ENCODE measurements at places on chromosomes 11 and 22.

DNA sequence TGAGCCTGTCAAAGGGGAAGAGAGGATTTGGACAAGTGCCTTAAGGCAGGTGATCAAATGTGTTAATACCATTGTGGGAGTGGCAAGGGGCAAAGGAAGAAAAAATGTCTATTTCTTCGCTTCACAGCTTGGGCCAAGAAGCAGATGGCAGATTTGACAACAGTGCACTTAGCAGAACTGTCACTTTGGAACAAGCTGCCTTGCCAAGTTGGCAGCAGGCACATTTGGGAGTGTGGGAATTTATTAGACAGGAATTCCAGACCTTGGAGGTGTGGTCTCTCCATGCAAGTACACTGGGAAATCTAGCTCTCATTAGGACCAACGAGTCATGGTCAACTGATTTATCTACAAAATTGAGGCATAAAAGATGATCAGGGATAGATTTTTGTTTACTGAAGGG is 265.1 kb downstream of the NELL1 start:
- DNase-seq, result no peak

GRCh38 chr11:96263238-96263763 is 79.7 kb downstream of the MAML2 start:
- DNase-seq, result no peak

GRCh38 chr11:81772166-81772565 is 961.5 kb downstream of the FAM181B start:
- no peak for DNase-seq

DNA sequence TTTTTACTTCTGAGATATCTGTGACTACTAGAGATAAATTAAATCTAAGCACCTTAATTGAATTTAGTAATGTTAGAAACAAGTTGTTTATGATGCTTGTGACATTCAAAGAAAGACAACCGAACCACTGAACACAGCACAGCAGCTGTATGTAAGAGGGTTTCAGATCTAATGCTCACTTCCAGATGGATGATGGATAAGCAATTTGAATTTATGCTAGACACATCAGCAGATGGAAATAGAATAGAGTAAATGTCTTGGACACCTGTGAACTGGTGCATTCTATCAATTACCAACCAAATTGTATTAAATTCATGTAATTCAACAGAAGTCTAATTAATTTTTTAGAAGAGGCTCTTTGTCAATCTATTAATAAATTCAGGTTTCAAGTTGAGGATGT is 306.3 kb downstream of the CNTN5 start:
- no peak for DNase-seq

DNA sequence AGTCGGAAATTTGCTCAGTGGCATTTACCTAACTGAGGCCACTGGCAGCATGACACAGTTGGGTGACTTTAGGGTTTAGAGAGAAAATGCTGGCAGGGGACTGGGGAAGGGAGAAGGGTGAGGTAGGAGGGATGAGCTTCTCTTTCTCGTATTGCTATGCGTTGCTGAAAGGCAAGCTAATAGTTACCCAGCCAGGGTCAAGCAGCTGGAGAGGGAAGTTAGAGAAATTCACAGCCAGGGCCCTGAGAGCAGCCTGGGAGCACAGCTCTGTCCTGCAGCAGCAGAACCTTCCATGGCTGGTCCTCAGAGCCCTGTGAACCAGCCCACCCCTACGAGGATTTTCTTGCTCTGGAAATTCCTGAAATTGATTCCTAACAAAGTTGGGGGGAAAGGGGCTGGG is 679.6 kb downstream of the NTM start:
- no peak for DNase-seq

DNA sequence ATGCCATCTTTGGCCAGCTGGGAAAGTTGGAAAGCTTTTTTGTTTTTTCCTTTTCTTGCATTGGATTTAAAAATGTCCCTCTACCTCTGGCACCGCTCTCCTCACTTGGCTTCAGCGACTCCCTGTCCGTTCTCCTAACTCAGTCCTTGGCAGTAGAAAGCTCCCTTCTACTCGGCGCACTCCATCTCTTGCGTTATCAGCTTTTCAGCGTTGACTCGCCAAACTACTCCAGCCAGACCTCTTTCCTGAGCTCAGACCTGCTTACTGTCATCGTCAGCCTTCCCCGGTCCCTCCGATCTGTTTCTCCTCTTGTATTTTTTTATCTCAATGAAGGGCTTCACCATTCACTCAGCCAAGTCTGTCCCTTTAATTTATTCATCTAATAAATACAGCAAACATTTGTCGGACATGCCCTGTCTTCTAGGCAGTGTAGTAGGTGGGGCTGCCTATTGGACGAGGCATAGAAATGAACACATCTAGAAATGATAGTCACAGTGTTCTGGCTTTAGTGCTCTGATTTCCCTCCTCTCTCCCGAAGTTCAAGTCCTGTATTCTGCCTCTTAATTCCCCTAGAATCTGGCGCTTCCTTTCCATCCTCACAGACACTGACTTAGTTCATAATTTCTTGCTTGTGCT is 839 bp downstream of the CEP164 start:
- DNase-seq, result no peak

DNA sequence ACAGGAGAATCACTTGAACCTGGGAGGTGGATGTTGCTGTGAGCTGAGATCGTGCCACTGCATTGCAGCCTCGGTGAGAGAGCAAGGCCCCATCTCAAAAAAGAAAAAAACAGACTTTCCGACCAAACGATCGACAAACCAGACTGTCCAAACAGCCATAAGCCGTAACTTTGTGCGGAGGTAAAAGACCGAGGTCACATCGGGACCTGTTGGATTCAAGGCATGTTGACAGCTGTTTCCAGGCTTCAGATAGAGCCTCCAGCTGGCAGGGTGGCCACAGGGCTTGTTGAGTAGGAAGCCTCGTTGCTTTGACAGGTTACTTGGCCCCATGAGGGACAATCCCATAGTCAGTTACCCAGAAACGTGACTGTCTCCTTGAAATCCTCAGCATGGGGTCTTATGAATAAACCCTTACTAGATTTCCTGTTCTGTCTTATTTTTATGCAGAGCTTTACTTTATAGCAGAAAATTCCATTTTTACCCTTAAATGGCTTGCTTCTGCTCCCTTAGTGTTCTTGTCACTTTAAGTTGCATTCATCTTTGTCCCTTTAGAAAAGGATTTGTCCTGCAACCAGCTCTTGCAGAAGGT is 22.3 kb downstream of the PPARA start:
- DNase-seq, result no peak

DNA sequence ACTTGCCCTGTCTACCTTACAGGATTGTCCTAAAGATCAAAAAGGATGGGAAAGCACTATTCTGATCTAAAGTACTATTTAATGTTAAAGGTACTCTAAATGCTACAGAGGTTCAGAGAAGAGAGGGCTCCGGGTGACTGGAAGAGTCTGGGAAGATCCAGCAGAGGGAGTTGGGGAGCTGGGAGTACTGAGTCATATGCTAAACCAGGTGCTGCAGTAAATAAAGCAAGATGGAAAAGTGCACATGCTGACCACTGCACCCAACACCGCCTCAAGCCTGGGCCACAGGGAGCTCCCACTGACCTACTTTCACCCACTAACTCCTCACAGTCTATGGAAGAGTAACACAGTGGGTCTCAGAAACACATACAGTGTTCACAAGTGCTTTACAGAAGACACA is 49.3 kb downstream of the WT1 start:
- no peak for DNase-seq

DNA sequence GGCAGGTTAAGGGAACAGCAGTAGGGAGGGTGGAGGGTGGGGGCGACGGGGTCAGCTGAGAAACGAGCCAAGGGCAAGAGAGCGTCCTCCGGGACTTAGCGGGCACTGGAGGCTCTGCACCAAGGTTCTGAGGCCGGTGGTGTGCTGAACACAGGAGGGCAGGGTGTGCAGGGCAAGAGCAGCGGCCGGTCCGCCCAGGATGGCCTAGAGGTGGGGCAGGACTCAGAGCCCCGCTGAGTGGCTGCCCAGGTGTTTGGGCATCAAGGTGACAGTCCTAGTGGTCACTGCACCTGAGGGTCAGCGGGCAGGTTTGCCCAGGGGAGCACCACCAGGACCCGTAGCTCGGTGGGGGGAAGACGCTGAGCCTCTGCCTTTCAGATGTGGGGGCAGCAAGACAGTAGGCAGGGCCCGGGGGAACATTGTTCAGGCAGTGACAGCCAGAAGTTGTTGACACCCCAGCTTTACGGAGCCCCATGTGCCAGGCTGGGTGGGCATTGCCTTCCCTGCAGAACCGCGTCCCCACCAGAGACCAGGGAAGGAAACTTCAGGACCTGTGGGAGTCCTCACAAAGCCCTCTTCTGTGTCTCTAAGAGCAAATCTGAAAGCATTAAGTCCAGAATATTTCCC is 4.5 kb upstream of the TTLL8 start:
- no peak for DNase-seq

- DNase-seq, result no peak
Measured at GRCh38 chr22:41888627-41889200, 26.2 kb downstream of the SHISA8 start.

DNA sequence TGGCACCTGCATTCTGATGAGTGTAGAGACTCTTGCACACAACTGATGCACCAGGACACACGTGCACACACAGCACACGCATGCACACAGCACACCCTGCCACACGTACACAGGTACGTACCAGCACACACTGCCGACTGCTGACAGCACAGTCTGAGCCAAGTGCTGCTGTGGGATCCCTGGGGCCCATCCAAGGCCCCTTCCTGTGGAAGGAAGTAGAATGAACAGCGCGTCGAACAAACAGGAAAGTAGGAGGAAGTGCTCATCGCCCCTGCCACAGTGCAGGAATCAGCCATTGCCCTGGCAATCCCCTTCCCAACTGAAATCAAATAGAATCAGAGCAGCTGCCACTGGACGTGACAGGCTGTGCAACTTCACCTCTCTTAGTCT is 57.9 kb downstream of the CD82 start:
- DNase-seq, result no peak

- no peak for DNase-seq
Measured at GRCh38 chr11:86021377-86021776, 47.5 kb downstream of the PICALM start.

- no peak for DNase-seq
Measured at GRCh38 chr11:129625930-129626329, 189.7 kb upstream of the TMEM45B start.

- DNase-seq, result no peak
Measured at GRCh38 chr22:46669201-46669600, 49.0 kb downstream of the GRAMD4 start.

DNA sequence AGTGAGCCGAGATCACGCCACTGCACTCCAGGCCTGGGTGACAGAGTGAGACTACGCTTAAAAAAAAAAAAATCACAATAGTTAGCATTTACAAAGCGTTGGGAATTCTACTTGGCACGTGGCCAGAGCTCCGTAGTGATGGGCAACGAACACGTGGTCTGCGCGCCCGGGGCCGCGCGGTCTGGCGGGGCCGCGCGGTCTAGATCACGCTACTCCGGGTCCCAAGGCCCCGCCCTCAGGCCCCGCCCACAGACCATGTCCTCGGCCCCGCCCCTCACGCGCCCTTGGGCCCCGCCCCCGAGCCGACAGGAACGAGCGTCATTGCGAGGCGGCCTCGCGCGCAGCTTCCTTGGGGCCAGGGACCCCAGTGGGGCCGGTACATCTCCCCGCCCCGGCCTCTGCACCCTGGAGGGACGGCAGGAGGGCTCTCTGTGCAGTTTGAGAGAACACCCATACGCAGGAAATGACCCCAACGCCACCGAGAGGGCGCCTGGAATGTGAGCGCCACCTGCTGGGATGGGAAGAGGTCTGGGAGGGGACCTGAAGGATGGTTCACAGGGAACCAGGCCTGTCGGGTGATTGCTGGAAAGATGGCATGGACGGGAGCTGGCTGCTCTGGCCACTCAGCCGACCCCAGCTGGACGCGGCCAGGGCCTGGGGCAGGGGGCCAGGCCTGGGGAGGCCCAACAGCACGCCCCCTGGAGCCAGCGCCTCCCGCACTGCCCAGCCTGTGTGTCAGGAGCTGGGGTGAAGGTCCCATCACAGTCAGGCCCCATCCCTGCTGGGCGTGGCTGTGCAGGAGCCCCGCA is 2.0 kb upstream of the PTDSS2 start:
- peak; percentile 97 for DNase-seq

DNA sequence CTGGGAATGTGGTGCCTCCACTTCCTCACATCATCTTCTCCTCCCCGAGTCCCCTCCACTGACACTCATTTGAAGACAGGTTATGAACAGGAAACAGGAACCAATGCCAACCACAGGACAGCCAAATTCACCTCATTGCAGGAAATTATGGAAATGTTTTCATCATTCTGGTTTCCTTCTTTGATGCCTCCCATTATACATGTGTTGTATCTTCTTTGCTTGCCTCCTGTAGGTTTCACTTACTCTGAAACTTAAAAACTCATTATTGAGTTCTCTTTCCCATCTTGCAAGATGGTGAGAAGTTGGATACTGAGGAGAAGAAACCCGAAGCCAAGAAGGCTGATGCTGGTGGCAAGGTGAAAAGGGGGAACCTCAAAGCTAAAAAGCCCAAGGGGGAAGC is 108.5 kb downstream of the PHF21B start:
- no peak for DNase-seq

DNA sequence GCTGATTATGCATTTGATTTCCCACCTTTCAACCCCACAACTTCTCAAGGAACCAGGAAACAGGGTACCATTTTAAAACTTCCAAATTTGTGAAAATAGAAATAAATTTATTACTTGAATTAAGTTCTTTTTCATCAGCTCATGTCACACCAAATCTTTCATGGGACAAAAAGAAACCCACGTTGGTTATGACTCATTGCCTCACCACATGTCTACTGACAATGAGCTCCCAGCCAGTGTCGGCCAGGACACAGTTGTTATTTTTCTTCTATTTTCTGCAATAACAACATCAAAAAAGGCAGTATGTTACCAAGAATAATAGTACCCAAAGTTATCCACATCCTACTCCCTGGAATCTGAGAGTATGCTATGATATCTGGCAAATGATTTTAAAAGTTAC is 17.3 kb downstream of the MS4A6A start:
- DNase-seq, result no peak

DNA sequence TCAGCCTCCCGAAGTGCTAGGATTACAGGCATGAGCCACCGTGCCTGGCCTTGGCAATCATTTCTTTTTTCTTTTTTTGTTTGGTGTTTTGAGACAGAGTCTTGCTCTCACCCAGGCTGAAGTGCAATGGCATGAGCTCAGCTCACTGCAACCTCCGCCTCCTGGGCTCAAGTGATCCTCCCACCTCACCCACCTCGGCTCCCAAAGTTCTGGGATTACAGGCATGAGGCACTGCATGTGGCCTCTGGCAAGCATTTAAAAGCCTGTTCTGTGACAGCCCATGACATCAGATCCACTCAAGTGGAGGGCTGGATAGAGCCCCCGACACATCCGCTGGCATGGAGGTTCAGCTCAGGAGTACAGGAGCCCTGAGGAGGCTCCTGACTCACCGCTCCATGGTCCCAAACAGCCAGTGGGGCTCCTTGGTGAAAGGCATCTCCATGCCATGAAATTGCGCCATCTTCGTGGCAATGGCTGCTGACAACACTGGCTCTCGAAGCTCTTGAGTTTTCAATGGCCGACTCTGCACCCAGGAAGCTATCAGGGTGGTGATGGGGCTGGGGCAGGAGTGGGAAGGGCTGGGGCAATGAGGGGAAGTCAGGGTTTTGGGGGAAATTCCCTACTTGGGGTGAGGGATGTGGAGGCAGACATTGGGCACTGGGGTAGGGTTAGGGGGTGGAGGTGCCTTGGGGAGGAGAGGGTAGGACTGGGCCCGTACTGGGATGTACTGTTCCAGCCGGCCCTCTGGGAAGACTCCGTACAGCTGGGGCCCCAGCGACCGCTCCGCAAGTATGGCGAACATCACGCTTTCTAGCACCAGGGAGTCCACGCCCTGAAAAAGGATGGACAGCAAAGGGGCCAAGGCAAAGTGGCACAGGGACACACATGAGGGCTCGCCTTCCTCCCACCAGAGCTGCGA is 1.4 kb downstream of the CHKB start:
- no peak for DNase-seq

GRCh38 chr11:2761131-2762030 is 61.6 kb upstream of the KCNQ1OT1 start:
- DNase-seq, result no peak

All from stimulated activated CD4-positive, alpha-beta T cell treated with anti-CD3 and anti-CD28 coated beads, Interleukin-15, amount 100 ng/mL, for 1 hour (primary cell).